Effector CD8-positive, alpha-beta T cell (primary cell): ENCODE measurements at places on chromosomes 4 and X.

DNA sequence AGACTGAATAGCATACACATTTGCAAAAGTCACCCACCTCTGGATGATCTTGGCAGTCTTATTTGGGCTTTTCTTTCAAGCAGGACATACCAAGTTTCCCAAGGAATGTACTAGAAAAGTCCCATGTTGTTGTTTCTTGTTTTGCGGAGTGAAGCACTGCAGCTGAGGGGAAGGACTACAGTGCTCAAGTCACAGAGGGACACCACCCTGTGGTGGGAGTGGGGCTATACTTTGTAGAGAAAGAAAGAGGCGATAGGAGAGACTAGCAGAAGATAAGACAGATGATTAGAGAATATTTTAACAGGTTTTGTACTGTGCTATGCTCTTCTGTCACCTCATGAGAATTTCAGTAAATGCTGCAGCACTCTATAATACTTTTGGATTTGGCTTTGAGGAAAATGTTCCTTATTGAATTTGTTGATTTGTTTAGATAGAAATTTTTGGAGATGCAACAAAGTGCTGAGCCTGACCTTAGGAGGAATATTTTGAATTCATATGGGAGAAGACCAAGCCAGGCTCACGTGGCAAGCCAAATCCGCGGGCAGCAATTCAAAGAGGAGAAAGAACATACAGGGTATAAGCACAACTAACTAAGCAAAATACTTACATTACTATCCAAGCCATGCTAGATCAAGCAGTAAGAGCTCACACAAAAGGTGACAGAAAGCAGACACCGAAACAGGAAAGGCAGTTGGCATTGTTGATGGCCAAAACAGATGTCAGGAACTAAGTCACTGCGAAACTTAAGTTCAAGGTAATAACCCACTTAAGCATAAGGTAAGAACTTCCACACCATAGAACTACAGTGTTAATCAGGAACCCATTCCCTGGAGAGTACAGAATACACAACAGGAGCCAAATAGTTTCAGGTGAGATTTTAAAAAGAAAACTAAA lies 280.3 kb upstream of the INTU start:
- DNase-seq, result no peak

GRCh38 chrX:19373351-19373891 lies 29.7 kb downstream of the PDHA1 start:
- no peak for DNase-seq

DNA sequence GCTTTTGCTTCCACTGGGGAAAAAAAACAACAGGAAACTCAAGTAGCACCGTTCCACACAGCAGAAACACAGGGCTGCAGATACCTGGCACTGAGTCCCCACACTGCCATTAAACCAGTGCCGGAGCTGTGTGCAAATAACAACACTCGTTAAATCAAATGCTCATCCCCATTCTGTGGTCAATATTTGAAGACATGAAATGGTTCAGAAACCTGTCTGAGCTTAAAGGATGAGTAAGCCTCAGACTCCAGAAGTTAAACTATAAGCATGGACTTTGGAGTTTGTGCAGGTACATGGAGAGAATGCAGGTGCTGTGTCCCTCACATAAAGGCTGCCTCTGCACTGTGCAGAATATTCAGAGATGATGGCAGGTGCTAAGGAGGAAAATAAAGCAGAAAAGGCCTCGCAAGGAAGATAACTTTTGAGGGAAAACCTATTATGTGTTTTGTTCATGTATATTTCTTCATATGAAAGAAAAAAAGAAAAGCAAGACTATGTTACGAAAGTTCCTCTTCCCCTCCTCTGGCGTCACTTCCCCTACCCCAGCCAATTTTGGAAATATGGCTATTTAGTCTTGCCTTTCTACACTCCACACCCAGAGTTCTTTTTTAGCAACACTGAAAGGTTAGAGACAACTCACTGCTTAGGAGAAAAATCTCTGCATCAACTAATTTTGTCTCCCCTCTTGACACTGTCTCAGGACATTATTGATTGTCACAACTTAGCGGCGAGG lies 4.6 kb downstream of the MPP1 start:
- no peak for DNase-seq

DNA sequence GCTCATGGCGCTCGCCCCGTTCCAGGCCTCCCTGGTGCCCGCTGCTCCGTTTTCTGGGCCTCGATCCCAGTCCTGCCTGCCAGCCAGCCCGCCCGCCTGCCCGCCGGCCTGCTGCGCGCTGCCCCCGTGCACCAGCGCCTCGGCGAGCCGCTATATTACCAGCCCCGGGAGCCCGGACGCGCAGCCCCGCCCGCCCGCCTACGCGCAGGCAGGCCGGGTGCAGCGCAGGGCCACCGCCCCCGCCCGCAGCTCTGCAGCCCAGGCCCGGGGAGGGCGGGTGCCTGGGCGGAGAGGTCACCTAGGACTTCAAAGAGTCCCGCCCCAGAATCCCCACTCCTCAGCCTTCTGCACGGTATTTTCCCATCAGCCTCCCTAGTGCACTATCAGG lies at the start of gene MAOB:
Gene MAOB, minus strand, starts transcription at position 157 of the 388 bp plus-strand sequence. Its CDS starts 151 bp downstream, at position 6.
- DNase-seq, result no peak

GRCh38 chrX:74249963-74250362 lies 54.0 kb upstream of the ZCCHC13 start:
- DNase-seq, result no peak

GRCh38 chr4:120085705-120086104 lies 19.1 kb upstream of the MAD2L1 start:
- no peak for DNase-seq

- no peak for DNase-seq
Observed at GRCh38 chrX:129718676-129719075, 20.1 kb upstream of the XPNPEP2 start.

- no peak for DNase-seq
Observed at GRCh38 chrX:13837290-13837745, 20.4 kb upstream of the GPM6B start.

DNA sequence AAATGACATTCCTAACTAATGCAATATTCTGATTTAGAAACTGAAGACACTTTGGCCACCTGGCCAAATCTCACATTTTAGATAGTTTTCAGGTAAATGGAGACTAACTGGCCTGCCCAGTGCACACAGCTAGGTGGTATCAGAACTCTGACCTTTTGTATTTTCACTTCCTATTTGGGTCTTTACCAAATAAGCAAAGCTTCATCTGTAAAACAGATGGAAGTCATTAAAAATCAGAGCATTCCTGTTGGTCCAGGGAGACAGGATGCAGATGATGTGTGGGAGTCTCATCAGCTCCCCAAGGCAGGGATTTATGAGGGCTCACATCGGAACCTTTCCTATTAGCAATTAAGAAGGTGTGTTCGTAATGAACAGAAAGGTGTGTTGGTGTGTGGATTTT lies 57.7 kb downstream of the ARHGAP10 start:
- DNase-seq, result no peak

GRCh38 chrX:41734530-41734929 lies 10.5 kb downstream of the GPR82 start:
- DNase-seq, result no peak

DNA sequence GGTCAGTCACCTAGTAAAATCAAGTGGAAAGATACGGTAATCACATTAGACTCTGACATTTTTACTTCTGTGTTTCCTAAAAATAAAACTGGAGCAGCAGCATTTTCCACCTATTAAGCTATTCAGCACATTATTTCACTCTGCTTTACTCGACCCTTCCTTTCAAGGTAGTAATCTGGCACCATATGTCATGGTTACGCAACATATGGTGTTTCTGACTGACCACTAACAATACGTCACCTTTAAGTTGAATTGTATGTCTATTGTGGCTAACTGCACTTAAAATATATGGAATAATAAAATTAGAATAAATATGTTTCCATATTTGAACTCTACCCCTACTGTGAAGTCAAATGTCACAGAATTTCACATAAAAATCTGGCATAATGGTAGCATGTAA lies 168.8 kb downstream of the CDS1 start:
- DNase-seq, result no peak

DNA sequence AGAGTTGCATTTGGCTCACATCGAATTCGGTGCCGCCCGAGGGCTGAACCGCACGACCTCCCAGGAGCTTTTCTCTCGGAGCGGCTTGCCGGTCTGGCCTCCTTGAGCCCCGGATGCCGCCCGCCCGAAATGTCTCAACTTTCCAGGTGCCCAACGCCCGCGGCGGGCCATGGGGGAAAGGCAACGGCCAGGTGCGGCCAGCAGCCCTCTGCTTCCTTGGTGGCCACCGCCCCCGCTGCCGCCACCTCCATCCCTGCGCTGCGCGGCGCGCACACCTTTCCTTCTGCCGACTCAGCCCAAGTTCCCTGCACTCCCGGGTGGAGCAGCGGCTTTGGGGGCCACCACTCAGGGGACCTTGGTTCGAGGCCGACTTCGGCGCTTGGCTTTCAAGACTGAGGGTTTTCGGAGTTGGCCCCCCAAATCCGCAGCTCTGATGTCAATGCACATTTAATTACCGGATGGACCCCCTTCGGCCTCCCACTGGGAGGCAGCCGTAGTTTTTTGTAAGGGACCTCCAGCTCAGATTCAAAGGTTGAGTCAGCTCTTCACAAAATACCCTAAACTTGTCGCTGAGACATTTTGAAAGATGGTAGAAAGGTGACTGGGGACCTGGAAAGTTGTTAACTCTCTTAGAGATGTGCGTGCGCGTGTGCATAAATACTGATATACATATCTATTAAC lies 1.1 kb downstream of the AFF2 start:
- no peak for DNase-seq
